ENCODE measurements at places on chromosomes 16 and 17.
A peak's percentile ranks its signal among the peaks of the same experiment; 100 is the strongest.

GRCh38 chr16:101586-101985 lies 23.6 kb downstream of the MPG start:
- DNase-seq, result no peak

GRCh38 chr17:80259457-80260068 lies 1.1 kb upstream of the RNF213 start:
- DNase-seq, result no peak

- DNase-seq, result no peak
These were observed 589.6 kb downstream of the WWOX start for GRCh38 chr16:78689028-78689427.

- no peak for DNase-seq
These were observed 743.5 kb downstream of the WWOX start for GRCh38 chr16:78842950-78843349.

- no peak for DNase-seq
These were observed 86.0 kb downstream of the AIPL1 start for GRCh38 chr17:6348891-6349290.

DNA sequence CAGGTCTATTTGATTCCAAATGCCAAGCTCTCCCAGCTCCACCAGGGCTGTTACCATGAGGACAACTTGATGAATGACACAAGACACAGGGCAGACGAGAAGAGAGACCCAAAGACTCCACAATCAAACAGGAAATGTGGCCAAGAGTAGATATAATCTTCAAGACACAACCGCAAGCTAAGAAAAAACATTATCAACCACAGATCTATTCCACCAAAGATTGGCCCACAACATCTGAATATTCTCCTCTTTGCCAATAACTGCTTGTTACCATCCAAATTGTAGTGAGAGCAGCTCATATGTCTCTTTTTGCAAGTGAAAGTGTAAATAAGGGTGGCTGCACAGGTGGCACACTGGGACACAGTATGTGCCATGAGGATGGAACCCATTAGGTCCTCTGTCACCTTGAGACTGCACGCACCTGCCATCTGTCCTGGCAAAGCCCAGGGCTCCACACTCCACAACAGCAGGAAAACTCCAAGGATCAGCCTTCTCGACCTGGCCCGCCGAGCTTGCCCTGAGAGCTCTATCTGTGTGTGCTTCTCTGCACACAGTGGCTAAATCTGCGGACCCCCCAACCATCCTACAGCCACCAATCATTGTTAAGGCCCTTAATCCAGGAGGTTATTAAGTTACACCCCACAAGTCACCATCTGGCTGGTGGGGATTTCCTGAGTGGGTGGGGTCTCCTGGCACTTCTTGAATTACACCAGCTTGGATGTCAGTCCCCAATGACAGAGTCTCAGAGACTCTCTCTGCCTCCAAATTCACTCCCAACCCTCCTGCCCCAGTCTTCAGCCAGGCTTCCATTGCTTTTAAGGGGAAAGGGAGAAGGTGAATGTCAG lies 50.5 kb downstream of the DYNLRB2 start:
- DNase-seq, result no peak

- DNase-seq, result no peak
These were observed 530.8 kb downstream of the HAPSTR1 start for GRCh38 chr16:9622268-9622667.

DNA sequence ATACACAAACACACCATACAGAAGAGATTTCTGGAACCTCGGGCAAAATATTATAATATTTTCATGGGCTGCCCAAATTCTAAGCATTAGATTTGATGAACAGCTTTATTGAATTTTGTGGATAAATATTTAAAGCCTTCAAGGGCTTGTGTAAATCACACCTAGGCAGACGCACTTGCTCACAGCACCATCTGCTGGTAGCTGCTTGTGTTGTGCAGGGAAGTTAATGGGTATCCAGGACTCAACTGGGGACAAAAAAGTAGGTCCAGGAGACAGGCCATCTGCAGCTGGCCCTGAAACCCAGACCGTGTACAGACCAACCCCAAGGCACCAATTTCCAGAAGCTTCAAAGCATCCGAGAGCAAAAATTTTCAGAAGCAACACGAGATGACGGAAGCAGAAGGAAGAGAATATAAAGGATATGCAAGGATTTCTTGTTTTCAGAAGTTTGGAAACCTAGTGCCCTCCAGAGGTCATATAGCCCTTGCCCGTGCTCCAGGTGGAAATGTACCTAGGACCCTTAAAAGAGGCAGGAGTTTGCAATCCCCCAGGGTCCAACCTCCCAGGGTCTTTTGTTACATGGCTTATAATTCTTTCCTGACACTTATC lies 140.0 kb downstream of the CHD9NB start:
- DNase-seq, result peak; percentile 63

DNA sequence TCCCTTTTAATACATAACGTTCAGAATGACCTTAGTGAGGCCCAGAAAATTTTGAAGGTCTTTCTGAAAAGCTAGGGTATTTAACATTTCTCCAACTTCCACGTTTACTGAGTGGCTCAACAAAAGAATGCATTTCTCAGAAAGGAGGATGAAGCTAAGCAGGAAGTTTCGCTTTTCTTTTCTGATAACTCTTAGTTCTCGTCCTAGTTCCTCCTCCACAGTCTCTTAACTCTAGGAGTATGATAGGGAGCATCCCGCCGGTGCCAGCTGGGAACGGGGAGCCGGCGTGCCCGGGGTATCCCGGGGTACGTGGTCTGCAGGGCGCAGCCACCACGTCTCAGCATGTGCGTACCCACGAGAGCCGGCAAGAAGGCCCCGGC lies 363 bp downstream of the KARS1 start:
- no peak for DNase-seq

- DNase-seq, result no peak
These were observed 44.0 kb upstream of the AKTIP start for GRCh38 chr16:53546988-53547391.

DNA sequence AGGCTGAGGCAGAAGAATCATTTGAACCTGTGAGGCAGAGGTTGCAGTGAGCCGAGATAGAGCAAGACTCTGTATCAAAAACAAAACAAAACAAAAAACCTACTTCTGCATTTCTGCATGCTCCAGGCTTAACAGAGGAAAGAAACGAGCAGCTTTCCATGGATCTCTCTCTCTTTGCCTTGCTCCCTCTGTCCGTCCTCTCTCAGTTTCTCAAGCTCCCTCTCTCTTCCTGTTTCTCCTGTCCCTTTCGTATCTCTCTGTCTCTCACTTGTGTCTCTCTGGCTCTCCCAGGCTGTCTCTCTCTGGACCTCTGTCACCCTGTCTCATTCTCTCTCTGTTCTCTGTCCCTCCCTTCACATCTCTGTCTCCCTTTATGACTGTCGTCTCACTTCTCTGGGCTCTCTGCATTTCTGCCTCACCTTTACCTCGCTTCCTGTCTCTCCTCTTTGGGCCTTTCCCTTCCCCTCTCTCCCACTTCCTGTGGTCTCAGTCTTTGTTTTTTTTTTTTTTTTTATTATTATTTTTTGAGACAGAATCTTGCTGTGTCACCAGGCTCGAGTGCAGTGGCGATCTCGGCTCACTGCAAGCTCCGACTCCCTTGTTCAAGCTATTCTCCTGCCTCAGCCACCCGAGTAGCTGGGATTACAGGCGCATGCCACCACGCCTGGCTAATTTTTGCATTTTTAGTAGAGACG lies 4.1 kb upstream of the PITPNA start:
- DNase-seq, result no peak

DNA sequence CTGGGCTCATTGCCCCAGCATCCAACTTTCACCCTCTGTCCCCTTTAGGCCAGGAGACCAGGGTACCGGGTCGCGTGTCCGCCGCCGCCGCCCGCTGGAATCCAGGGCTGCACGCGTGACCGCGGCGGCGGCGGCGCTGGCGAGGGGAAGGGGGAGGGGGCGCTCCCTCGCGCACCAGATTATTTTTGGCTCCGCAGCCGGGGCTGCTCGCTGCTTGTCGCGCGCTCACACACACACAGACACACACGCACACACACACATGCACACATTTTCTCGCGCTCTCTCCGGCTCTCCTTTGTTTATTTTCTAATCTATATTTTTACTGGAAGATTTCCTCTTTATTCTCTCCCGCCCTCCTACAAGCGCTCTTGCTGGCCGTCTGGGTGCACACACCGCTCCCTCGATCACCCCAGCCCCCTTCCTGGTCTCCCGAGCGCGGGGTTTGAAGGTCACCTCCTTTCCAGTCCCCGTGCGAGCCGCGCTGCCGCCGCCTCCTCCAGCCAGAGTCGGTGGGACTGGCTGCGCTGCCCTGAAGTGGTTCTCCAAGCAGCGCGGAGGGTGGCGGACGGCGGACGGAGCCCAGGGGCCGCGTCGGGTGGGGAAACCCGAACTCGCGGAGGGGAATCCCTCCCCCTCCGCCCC lies 921.4 kb upstream of the EEF2KMT start:
- no peak for DNase-seq

GRCh38 chr16:86491640-86492023 lies 18.7 kb upstream of the FOXF1 start:
- no peak for DNase-seq

DNA sequence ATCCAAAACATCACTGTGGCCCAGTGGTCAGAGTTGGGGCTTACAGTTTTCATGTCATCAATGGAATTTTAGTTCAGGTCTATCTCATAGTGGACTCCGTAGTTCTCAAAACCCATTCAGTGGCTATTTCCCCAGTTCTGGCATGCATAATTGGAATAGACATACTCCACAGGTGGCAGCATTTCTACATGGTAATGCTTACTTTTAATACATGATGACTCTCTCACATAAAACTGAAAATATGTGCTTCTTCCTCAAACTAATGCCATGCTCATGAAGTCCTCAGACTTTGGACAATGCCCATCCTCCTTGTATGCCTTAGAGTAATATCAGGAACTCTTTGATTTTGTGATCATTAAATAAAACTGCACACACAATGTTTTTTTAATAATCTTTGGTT lies 857.4 kb upstream of the GOT2 start:
- DNase-seq, result no peak
